ENCODE measurements at places on chromosomes 3 and 15.

DNA sequence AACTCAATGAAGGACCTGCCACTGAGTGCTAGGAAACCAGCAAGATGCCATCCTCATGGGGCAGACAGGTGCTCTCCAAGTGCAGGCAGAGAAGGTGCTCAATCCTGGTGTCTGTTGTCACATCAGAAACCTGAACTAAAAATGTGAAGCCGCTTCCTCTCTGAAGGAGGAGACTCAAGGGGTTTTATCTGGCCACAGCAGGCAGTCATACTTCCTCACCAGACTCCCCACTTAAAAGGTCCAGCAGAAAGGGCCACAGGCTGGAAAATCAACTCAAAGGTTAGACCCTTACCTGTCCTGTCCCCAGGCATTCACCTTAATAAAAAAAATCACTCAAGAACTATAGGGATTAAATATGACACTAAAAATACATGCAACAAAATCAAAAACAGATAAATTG, 4.8 kb downstream of the CCDC12 start:
- DNase-seq: no peak

DNA sequence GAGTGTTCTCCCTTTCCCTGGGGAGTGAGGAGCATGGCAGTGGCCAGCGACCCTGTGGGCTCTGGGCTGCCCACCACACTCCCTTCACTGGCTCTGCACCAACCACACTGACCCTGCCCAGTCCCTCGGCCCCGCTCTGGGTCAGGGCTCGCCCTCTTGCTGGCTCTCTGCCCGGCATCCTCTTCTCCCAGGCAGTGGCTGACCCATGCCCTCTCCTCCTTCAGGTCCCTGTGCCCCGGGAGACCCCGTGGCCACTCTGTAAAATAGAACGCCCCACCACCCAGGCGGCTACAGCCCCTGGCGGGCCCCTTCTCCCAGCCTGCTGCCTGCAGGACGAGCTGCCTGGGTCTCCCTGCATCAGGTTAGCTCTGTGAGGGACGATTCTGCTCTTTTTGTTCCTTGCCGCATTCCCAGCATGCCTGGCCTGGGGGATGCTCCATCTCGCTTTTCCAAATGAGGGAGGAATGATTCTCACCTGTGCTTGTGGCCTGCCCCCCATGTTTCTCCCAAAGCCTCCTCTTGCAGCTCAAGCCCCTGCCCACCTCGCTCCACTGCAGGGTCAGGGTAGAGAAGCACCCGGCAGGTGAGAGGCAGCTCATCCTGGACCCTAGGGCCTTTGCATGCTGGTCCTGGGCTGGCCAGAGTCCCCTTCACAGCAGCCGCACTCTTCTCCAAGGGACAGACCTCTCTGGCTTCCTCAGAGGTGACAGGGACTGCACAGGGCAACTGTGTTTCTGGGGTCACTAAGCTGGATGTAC, 14.5 kb upstream of the CFAP100 start:
- DNase-seq: no peak

DNA sequence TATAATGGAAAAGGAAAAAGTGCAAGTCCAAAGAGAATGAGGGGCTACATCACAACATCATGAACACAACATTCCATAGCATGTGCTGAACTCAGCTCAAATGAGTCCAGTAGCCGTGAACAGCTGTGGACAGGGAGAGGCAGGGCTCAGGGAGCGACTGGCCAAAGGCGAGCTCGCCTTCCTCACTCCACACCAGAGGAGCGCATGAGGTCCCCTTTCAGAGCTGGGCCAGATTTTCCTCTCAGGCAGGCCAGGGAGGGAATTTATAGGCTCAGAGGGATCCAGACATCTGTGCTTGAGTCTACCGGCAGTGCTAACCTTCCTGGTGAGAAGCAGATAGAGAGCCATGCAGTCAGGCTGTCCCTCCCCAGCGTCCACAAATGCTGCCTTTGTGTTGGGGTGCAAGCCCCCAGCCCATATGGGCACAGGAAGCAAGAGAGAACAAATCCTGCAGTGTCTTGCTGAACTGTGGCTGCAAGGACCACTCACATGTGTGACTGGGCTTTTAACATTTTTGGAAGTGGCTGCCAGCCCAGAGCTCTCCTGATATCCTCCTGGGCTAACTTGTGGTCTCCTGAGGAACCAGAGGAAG, 32.5 kb downstream of the ARHGEF3 start:
- no peak for DNase-seq

DNA sequence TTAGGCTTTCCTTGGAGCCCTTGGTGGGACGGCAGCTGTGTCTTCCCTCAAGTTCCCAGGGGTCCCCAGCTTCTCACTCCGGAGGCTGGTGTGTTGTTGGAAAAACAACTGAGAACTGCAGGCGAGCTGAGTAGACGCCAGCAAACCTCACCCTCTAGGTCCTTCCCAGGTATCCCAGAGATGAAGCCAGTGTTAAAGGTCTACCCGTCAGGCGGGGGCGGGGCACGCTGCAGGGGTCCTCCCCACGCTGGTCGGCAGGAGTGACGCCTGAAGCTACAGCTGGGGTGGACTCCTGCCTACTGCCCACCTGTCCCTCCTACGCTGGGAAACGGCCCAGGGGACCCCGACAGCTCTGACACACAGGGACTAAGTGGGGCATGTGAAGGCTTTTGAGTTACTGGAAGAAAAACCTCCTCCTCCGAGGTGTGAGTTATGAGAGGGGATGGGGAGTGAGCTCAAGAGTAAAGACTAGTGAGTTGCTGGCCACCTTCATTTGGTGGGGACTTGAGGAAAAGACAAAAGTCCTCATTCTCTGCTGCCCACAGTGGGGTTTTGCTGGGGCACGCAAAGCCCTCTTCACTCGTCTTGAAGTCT, 32.2 kb upstream of the SNRPA1 start:
- DNase-seq: no peak

GRCh38 chr15:57634290-57634689, 42.6 kb downstream of the MYZAP start:
- DNase-seq: no peak

DNA sequence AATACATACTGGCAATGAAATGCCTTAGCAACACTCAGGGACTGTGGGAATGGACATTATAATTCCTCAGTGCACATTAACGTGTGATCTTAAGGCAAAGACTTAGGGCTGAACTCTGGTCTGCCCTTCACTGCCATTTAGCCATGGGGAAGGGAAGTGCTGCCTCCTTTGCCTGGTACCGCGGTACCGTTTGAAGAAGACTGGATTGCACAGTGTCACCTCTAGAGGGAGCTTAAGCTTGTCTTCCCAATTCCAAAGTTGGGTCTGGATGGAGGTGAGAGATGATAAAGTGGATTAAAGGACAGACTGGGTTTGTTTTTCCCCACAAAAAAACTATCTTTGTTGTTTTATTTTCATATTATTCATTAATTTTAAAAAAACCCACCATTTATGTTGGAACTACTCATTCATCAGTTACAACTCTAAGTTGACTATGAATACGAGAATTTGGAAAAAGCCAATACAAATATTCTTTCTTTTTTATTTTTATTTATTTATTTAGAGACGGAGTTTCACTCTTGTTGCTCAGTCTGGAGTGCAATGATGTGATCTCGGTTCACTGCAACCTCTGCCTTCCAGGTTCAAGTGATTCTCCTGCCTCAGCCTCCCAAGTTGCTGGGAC, 60.0 kb upstream of the SYN2 start:
- no peak for DNase-seq

GRCh38 chr3:8283193-8283592, 218.4 kb upstream of the LMCD1 start:
- no peak for DNase-seq

- DNase-seq: no peak
Observed at GRCh38 chr3:111859061-111859973, at the start of gene PHLDB2. Gene PHLDB2 (plus strand): TSS chr3:111859265. CDS start chr3:111884078, 24,813 bp downstream.

GRCh38 chr3:17075907-17076306, 191.2 kb downstream of the PLCL2 start:
- DNase-seq: no peak

GRCh38 chr15:54559405-54560069, 581.3 kb downstream of the UNC13C start:
- no peak for DNase-seq

DNA sequence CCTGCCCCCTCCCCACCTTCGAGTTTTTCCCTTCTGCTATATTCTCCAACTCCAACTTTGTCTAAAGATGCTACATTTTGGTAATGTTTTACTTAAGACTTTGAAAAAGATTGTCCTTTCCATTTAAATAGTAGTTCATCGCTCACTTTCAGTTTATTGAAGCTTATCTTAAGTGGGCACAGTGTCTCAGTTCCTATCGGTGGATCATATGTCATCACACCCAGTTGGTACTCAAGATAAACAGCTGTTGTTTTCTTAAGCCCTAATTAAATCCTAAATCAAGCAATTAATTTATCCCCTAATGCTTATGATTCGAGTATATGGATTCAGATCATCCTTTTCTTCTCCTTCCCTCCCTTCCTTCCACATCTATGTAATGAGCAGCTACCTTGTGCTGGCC, 210.7 kb downstream of the TLE3 start:
- DNase-seq: no peak

DNA sequence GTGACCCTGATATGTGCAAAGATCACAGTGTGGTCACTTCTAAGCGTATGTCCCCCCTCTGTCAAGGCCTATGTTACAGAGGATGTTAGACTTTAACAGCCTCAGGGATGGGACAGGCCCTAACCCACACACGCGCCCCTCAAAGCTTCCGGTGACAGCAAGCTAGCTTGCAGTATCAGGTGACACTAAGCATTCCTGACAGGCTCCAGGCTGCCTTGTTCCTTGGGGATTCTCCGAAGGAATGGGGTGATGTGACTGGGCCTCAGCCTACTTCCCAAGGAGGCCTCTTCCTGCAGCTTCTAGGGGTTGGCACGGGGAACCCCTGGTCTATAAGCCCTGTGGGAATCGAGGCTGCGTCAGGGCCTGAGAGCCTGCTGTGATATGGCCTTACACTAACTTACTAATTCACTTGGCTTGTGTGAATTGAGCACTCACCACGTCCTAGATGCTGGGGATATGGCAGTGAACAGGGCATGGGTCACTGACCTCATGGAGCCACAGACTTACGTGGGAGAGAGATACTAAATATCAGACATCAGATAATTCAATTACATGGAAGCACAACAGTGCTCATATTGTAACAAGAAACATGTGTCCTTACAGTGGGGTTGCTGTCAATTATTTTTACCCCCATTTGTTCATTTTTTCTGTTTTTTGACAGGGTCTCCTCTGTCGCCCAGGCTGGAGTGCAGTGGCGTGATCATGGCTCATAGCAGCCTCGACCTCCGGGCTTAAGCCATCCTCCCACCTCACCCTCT, 11.4 kb upstream of the SPTBN5 start:
- no peak for DNase-seq

GRCh38 chr15:44636976-44637375, 26.5 kb downstream of the SPG11 start:
- DNase-seq: no peak

DNA sequence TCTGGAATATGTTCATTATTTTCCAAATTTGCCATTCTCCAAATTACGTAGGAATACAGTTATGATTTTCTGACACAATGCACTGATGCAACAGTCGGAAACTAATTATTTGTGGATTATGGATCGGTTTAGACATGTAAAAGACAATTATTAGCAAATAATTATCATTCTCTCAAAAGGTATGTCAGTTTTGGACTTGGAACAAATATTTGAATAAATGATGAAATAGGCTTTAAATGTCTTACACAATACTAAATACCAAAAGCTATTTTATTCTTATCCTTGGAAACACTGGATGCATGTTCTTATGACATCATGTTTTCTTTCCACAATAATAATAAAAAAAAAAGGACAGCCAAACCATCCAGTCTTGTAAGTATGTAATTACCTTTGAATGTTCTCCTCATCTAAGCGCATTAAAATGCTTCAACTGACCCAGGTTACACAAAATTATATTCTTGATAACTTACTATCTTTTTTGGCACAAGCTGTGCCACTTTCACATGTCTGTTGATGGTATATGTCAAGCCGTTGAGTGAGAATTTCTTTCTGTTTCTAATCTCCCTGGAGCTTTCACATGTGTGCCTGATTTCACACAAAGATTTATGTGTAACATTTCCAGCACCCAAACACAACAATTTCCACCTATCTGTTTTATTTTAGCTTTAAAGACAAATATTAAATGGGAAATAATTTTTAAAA, 238.5 kb upstream of the ZNF385D start:
- DNase-seq: no peak

DNA sequence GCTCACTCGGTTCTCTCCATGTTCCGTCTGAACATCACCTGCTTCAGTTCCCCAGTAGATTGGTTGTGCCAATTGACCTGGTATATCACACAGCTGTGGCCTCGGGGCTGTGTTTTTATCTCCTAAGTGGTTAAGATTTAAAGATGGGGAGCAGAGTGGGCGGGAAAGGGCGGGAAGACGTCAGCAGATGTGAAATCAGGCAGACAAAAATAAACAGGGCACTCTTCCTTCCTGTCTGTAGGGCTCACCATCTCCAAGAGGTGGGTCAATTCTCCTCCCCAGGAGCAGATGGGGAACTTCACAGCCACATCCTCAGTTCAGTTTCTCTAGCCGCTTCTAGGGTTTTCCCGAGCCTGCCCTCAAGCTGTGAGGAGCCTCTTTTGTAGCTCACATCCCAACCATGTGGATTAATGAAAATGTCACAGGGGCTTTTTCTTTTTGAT, 26.8 kb upstream of the LIMD1 start:
- no peak for DNase-seq

DNA sequence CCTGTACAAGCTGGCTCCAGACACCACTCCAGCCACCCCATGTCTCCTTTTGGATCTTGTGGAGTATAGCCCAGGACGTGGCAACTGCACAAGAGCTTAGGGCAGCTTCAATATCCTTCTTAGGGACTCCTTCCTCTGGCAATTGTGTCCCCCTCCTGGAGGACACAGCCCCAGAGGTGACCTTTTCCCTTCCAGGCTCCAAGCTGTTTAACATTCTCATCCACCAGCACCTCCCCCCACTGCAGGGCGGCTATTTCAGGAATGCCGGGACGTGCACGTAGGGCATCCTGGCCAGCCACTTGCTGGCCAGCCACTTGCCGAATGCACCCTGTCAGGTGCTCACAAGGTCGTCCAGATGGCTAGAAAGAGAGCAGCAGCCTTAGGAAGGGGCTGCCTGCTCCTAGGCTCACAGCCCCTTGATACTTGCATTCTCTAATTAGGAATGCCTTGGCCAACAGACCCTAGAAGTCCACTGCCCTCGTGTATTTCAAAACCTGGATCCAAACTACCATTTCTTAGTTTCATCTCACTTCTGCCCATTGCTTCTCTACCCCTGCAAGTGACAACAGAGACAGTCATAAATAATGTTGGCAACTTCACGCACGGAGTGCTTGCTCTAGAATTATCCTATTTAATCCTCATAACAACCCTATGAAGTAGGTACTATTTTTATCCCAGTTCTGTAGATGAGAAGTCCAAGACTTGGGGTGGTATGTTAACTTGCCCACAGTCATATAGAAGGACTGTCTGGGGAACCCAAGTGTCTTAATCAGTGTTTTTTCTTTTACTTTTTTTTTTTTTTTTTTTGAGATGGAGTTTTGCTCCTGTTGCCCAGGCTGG, 24.5 kb upstream of the IDH2 start:
- no peak for DNase-seq

- no peak for DNase-seq
Observed at GRCh38 chr15:43550527-43551363, 33.3 kb downstream of the MAP1A start.

GRCh38 chr3:69296995-69297394, 88.9 kb downstream of the FRMD4B start:
- DNase-seq: no peak

- no peak for DNase-seq
Observed at GRCh38 chr3:130948929-130949328, 55.0 kb downstream of the ATP2C1 start.

All from stimulated activated CD8-positive, alpha-beta memory T cell treated with anti-CD3 and anti-CD28 coated beads, Interleukin-7, amount 100 ng/mL, for 24 hours (primary cell).